Stimulated activated CD4-positive, alpha-beta T cell treated with anti-CD3 and anti-CD28 coated beads, Interleukin-1b, Interleukin-23, amount 100 ng/mL, for 1 hour (primary cell): ENCODE measurements at places on chromosomes 2 and 18.

GRCh38 chr2:39728941-39729351 lies 50.1 kb downstream of the THUMPD2 start:
- no peak for DNase-seq

DNA sequence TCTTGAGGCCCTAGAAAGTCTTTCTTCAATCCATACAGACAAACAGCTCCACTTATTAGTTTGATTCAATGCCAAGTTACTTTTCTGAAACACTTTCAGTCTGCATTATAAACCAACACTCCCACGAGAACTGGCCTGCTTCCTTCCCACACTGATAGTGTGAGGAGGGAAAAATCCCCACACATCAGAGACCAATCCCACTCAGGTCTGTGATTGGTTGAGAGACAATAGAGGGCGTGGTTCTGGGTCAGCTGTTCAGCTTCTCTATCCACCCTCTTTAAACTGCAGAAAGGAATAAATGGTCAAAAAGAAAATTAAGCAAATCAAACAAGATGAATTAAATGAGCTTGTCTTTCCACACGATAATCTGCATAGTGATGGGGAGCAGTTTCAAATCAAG lies 152.5 kb downstream of the NRP2 start:
- DNase-seq: no peak

DNA sequence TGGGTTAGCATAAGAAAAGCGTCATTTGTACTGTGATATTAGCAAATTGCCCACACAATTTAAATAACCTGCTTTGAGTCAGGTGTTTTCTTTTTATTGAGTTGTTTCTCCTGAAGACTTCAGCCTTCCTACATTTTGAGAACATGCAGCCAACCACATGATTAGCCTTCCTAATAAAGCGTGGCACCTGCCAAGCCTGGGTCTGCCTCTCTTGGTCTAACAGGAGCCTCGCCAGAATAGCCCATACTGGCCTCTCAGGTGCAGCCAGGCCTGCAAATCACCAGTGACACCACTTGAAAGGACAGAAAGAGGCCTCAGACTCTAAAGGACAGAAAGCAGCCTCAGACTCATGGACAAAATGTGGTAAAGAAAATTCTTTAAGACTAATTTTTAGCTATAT lies 653.8 kb downstream of the BCL11A start:
- DNase-seq: no peak

- DNase-seq: no peak
Observed at GRCh38 chr18:27447451-27447881, 262.4 kb upstream of the CHST9 start.

DNA sequence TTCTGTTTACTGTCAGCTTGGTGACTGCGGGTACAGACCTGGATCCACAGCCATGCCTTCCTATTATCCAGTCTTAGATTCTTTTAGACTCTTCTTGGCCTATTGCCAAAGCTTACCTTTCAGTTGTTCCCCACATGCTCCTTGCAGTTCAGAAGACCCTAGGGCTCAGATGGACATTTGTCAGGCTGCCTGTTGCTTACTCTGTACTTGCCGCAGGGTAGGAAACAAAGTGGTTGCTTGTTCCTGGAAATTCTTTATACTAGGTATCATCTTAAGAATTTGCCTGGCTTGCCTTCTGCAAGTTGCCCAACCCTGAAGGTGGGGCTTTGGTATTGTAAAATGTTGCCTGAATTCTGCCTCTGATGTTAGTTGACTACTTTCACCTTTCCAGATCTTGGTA lies 24.4 kb downstream of the CD28 start:
- no peak for DNase-seq

GRCh38 chr2:132719480-132719879 lies 49.5 kb upstream of the LYPD1 start:
- DNase-seq: no peak

GRCh38 chr2:69743847-69744264 lies 1.9 kb downstream of the ANXA4 start:
- DNase-seq: no peak

GRCh38 chr2:241136191-241136590 lies 13.1 kb downstream of the PASK start:
- DNase-seq: no peak

DNA sequence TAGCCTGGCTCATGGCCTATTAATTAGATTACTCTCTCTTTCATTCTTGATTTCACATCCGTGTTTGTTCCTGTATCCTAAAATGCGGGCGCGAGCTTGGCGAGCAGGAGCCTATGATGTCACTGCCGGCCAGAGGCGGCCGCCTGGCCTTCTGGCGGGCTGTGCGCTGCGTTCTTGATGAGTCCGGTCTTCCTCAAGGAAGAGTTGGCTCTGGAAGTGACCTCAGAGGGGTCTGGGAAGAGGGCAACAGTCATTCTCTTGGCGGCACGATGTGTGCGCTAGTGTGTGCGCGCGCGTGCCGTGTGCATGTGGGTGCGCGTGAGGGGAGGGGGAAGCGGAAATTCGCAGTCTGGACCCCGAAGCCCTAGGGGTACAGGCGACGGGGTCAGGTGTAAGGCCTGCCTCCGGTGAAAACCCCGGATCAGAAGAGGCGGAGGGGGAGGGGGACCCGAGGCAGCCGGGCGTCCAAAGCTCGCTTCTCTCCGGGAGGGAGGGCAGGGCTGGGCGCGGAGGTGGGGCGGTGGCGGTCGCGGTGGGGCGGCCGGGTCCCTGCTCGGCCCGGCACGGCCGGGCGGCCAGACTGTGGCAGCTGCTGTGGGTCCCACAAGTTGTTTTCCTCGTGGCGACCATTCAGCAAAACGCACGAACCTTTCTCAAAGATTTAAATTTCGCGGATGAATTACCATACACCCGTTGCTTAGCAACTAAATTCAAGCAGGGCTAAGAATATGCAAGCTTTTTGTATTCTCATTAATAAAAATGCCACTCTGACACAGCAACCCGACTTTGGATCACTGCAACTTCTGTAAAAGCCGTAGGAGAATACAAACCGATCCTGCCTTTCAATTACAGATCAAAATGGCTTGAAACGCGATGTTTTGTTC lies 8.4 kb downstream of the POU3F3 start:
- no peak for DNase-seq

DNA sequence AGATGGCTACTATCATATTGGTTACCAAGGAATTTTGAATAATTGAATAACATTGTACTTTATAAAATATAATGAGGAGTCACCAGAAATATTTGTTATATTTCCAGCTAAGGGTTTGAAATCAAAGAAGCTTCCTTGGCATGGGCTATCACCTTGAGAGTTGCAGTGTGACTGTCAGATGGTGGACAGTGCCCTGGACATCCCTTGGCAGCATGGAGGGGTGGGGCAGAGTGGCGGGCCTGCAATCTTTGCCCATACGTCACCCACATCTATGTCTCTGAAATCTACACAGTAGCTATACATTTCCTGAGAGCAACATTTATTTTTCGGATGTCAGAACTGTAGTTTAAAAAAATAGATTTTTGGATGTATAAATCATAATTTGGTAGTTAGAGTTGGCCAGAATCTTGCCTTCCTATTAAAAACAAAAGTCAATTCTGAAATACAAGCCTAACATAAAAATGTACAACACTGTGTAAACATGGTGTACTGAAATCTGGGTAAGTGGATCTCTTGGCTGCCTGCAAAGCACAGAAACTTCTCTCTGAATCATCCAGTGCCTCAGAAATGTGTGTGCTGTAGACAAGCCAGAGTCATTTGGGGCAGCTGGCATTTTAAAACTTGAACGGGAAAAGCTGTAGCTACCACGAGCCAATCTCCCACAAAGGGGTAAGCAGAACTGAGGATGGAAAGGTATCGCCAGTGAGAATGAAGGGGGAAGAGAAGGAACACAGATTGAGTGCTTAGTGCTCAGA lies 124.2 kb upstream of the ARHGAP28 start:
- no peak for DNase-seq
